Activated gamma-delta T cell treated with Interleukin-2 at 50 U/mL for 16 hours (primary cell): ENCODE measurements at places on chromosomes 7 and 10.

- DNase-seq = no peak
Observed at GRCh38 chr7:24923172-24923865, 56.7 kb downstream of the OSBPL3 start.

DNA sequence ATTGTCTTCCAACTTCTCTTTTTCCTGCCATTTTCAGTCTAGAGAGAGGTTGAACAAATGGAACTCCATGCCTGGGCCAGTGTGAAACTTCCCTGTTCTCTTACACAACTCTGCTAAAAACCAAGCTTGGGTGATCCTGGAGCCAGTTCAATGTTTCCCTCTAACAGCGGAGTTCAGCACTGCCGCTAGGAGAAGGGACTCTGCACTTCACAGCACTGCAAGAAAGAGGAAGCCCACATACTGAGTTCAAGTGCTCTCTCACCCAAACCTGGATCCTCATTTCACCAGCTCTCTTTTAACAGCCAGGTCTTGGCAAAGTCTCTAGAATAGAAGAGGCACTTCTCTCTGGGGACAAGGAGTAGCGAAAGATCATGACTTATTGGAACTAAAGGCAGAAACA lies 18.8 kb downstream of the FOXI2 start:
- no peak for DNase-seq

DNA sequence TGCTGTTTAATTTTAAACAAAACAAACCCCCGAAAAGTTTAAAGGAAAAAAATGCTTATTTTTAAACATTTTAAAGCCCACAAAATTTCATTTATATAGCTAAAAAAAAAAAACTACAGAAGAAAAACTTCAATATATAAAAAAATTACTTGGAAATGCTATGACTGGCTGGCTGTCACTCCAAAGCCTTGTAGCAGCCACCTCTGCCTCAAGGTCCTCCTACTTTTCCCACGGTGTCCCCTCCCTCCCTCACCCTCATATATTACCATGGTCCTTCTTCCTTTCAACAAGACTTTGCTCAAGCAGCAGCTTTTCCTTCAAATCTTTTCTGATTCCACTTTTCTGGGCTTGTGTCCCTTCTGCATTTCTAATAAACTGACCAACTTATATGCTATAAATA lies 122.0 kb downstream of the TPK1 start:
- no peak for DNase-seq

DNA sequence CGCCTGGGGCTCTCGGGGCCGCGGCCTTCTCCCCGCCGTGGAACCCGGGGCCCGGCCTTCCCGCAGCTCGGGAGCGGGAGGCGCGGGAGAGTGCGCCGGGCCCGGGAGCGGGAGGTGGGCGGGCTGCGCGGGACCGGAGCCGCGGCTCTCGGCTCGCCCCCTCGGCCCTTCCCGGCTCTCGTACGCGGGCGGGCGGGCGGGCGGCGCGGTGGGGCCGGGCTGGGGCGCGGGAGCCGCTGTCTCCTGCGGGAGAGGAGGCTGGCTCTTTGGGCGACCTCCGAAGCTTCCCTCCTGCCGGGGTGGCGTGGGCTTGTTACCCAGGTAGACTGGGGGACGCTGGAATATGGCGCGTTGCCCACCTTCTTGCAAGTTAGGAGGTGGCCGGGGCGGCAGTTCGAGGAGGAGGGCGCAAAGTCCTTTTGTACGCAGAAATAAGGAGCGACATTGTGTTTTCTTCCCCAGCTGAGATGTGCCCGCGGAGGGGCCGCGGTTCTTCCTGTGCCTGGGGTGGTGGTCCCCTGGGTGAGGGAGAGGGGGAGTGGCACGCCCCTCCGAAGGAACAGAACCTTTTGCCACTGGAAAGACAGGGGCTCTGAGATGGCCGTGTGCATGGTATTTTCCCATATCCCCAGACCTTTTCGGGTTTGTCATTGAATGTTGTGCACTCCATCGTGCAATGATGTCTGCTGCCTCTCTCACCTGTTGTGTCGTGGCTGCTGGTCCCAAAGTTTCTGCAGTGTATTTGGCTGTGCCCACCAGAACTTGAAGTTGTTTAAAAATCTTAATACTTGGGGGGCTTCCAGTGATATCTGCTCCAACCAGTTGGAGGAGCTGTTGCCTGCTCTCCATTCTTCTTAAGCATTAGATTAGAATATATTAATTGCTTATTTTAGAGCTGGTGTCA lies 844 bp downstream of the NRF1 start:
- DNase-seq = peak; percentile 33

DNA sequence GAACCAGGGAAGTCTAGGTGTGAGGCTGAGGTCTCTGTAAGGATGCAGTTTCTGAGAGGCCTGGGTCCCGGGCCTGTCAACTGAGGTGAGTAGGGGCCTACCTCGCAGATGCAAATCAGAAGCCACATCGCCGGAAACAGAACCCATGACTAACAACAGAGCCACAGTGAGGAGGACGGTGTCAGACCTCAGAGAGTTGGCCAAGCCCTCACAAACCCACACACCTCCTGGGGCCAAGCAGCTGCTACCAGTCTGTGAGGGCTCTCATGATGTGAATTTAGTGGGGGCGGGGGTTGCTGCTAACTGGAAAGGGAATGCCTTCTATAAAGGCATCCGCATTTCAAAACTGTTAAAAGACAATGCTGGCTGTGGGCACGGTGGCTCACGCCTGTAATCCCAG lies 103.0 kb downstream of the COBL start:
- no peak for DNase-seq

GRCh38 chr10:11017000-11017569 lies 587 bp upstream of the CELF2 start:
- no peak for DNase-seq

DNA sequence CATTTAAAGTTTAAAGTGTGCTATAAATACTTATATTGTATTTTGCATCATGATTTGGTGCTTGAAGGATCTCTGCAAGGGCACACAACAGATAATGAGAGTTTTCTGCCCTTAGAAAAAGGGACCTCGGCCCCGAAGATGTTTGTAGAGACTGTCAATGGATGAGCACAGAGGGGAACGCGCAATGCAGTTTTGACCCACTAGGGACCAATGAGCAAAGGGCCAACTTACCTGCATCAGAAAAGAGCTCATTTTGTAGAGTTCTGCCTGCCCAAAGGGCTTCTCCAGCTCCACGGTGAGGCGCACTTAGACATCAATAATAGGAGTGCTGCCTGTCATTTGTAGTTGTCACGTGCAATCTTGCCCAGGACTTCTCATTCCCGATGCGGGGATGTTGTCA lies 91.1 kb downstream of the BUB3 start:
- no peak for DNase-seq

DNA sequence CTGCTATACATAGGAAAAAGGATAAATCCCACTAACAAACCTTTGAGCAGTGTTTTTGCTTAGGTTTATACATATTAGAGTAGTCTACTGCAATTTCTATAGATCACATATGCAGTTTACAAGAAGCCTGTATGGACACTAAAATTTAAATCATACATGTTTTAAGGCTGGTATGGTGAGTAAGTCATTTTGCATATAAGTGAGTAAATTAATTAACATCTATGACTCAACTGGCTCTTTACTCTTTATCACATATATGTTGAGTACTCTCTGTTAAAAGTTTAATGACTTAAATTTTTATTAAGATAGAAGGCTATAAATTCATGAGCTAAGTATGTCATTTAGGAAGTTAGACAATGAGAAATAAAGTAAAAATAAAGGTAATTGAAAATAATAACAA lies 69.4 kb downstream of the LRRN3 start:
- DNase-seq = no peak

DNA sequence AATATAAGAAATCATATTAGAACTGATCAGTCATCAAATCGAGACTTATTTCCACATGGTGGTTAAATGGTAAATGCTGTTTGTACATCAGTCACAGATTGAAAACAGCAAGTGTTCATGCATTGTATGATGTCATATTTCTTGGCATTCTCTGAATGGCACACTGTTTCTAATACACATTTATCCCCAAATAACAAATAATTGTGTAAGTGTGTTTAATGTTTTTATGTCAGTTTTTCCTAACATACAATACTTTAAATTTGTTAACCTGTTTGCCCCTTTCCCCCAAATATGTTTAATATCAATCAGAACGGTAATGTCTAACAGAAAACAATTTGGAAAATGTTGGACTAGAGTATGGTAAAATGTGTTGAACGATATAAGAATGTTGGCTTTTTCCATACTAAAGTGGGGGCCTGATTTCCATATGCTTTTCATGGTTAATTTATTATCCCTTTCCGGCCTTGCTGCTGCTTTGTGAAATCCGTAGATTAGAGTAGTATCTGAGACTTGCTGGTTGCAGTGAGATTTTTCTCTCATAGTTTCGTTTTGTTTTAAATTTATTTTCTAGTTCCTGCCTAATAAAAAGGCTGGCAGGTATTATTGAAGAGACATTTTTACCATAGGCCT lies 23.7 kb downstream of the RAB18 start:
- DNase-seq = no peak

GRCh38 chr7:103391150-103391549 lies 43.7 kb downstream of the PSMC2 start:
- DNase-seq = no peak

DNA sequence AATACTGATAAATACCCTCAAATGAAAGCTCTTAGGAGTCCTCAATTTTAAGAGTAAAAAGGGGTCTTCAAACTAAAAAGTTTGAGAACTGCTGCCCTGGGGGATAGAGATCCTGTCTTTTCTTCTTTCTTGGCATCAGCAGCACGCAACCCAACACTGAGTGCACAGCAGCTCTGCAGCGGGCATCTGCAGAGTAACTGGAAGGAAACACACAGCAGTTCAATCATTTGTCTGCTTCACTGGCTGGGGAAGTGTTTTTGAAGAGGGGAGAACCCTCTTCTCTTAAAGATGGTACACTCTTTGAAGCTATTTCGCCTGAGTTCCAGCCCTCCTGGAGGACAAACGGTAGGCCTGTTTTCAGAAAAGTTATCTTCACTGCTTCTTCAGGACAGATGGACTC lies 193.6 kb downstream of the FGFR2 start:
- DNase-seq = no peak
